ENCODE measurements at places on chromosomes 5 and 9.

DNA sequence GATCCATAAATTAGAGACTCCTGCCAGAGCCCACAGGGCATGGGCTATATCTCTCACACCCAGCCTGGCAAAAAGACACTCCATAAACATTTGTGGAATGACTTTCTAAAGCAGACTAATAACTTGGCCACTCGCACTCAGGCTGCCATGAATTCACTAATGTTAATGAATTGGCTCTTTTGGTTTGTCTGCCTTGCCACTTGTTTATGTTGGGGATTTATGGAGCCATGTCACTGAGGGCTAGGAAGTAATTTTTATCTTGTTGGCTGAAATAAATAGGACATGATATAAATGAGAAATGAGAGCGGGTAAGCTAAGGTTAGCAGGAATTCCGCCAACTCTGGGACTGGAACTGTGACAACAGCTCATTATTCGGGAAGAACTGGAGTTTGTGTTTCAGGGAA is 55.2 kb downstream of the DROSHA start:
- no peak for DNase-seq

DNA sequence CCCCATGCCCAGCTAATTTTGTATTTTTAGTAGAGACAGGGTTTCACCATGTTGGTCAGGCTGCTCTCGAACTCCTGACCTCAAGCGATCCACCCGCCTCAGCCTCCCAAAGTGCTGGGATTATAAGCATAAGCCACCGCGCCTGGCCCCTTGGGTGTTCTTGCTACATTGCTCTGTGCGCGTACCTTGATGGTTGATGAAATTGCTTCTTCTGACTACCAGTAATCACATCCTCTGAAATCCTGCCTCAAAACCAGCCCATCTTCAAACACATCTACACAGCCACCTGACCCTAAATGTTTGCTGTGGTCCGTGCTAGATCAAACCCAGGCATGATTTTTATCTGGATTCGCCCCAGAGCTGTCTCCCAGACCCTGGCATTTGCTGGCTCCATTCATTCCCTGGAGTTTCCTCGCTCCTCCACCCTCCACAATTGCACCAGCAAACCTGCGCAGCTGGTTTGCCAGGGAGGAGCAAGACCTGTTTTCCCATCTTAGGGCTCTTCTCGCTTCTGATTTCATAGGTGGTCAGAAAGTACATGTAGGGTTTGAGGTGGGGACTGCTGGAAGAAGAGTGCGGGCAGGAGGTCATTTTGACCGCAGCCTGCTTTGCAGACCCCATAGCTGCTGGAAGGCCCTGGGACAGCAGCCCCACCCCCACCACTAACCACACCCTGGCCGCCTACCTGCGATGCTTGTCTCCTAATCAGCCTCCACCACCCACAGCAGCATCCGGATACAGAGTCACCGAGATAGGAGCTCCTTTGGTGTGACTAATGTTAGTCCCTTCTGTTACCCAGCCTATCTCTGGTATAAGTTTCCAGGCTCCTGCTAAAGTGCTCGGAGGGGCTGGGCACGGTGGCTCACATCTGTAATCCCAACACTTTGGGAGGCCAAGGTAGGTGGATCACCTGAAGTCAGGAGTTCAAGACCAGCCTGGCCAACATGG is 22.7 kb downstream of the SWI5 start:
- DNase-seq = no peak

DNA sequence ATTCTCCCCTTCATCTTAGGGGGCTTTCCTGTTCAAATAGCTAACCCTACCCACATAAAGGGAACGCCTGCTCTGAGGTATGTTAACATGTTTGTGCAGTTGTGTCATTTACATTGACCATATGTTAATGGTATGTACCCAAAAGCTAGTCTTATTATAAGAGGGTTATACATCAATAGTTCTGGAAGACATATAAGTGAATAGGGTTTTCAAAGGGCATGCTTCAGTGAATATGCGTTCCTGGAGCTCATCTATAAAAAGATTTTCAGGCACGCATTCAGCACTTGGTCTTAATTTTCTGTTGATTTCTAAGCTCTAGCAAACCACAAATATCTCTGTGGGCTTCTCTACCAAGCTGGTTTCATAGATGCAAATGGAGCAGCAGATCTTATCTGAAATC is 766.1 kb downstream of the IRX1 start:
- no peak for DNase-seq

GRCh38 chr5:96673127-96673526 is 11.0 kb downstream of the CAST start:
- no peak for DNase-seq

GRCh38 chr5:34034534-34035327 is 8.3 kb downstream of the C1QTNF3 start:
- no peak for DNase-seq

DNA sequence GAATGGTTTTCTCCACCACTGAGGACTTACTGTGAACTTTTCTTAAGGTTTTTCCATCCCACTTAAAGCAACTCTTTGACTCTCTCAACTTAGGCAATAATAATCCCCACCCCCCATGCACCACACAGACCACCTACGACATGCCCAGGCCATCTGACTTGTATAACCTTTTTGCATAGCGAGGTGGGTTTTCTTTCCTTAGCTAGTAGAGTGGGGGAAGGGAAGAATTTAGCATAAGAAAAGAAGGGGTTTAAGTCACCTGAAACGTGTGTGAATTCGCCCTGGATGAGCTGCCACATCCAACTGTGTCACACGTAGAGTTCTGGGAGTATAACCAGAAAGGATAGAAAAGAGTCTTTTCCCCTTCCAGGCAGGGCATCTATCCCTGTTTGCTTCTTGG is 262.7 kb downstream of the YTHDC2 start:
- DNase-seq = no peak

- no peak for DNase-seq
Observed at GRCh38 chr9:86022687-86023266, 76.6 kb downstream of the GOLM1 start.

DNA sequence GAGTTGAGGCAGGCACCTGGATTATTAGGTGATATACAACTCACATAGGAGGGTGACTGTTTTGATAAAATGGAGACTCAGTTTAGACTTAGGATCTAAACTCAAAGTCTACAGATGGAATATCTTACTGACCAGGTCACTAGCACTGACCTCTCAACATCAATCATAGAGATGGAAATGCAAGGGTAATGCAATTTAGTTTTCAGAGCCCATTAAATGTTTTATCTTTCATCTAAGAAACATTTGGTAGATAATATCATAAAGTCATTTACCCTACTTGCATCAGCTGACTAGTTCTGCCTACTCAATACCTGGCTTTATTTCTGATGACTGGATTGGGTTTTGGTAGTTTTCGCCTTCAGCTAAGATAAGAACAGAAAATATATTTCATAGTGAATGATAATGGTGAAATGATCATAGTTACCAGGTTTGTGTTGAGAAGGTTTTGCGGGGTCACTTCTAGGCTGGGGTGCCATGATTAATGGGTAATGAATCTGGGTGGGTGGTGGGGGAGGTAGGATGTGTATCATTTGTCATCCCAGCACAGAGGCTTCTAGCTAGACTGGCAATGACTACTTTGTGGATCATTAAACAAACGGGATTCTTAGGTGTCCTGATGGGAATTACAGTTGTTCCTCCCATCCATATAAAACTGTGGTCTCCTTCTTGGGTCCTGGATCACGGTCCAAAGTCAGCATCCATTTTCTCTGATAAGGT is 173.4 kb downstream of the PPP2R2B start:
- no peak for DNase-seq

DNA sequence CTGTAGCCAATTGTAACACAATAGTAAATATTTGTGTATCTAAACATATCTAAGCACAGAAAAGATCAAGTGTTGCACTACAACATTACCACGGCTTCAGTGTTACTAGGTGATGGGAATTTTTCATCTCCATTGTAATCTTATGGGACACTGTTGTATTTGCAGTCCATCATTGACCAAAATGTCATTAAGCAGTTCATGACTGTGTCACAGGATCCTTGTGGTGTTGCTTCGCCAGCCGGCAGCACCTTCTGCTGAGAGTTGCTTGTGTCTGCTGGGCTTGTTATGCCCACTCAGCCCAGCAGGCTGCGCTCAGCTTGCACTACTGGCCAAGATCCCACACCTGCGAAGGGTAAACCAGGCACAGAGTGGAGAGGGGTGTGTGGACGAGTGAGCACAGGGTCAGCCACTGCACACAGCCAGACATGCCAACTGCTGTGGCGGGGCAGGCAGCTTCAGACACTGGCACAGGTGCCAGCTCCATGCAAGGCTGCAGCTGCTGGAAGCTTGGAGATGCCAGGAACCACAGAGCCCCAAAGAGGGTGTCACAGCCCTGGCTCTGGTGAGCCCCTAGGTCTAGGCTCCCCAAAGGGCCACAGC is 273.7 kb downstream of the CETN3 start:
- DNase-seq = no peak

DNA sequence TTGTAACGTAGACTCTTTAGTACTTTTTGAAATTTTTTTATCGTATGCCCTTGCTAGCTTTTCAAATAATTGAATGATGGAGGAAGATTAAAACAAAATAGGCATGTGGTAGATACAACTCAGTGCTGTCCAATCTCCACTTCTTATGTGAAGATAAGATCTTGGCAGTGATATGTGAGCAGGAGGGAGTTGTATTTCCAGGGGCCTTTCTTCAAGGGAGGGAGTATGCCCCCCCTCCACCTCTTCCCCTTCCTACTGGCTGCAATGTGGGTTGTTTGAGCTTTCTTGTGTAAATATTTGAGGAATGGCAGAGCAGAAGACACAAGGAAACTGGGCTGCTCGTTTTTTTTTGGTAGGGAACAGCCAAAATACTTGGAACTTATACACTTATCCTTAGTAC is 374.9 kb downstream of the PSAT1 start:
- no peak for DNase-seq

GRCh38 chr5:86861512-86861911 is 243.8 kb downstream of the COX7C start:
- DNase-seq = no peak

- DNase-seq = no peak
Observed at GRCh38 chr5:106640511-106640910, 1030.2 kb downstream of the EFNA5 start.

DNA sequence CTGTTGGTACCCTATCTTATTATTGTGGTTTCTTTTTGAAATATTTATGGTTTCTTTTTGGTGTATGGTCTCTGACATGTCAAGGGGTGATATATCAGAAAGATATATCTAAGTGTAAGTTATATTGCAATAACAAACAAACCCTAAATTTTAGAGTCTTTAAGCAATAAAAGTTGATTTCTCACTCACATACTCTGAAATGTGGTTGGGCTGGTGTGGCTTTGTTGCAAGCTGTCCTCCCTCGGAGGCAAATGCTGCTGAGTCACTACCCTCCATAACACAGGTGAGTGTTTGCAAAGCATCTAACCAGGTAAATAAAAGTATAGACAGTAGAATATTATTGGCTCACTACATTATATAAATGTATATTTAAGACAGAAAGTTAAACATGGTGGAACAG is 253.2 kb downstream of the CDH18 start:
- no peak for DNase-seq

GRCh38 chr5:80119372-80119771 is 84.2 kb downstream of the THBS4 start:
- no peak for DNase-seq

- no peak for DNase-seq
Observed at GRCh38 chr5:73298251-73298771, 125.3 kb downstream of the TMEM174 start.

DNA sequence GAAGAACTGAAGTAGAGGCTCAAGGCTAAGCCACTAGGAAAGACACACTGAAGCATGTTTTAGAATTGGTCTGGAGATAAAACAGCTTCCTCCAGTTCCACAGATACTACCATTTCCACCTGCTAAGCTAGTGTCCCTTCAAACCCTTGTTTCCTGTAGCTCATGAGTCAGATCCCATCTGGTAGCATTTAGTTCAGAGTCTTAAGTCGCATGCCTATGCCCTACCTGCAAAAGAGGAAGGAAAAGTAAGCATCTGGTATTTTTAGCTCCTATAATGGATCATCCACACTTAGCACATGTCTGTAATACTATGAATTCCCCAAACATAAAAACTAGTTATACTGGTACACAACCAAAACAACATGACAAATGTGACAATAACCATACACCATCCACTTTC is 92.1 kb downstream of the CDKN2A start:
- DNase-seq = no peak

DNA sequence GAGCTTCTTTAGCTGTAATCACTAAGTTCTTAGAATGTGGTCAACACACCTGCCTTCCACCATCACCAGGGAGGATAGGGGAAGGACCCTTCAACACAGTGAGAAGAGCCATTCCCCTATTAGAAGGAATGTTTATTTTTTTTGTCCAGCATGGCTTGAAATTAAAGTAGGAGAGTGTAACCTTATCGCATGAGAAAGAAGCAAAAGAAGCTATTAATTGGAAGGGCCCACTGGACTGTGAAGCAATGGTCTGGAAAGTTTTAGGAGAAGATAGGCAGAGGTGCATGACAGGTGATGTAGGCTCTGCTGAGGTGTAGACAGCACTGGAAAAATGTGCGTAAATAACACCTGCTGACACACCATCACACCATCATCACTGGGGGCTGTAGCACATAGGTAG is 1526.0 kb downstream of the MAT2B start:
- DNase-seq = no peak

- DNase-seq = no peak
Observed at GRCh38 chr5:33824516-33825195, 67.1 kb downstream of the ADAMTS12 start.

DNA sequence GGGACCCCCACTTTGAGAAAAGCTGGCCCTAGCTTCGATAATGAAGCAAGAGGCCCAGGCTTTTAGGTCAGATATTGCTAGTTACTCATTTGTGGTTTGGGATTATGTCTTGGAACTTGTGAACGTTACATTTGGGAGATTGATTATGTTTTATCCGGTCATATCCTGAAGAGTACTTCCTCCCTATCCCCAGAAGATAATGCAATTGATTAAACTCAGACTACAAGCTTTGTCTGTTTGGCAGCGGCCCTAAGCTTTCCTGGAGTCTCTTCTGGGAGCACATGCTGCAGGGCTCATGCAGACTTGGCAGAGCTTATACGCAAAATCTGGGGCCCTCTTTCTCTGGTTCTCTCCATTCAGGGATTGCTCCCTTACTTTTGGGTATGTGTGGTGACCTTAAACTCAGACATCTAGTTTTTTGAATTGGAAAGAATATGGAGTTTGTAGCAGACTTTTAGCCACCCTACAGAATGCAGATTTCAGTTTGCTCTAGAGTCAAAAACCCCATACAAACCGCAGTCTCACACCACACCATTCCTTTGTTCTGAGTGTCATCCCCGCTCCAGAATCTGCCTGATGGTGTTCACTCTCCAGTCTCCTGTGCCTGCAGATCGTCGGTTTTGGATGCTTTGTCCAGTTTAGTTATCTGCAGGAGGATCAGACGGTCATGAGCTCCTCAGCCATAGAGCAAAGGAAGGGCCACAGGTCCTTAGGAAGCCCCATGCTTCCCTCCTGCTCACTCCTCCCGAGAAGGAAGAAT is 449.5 kb upstream of the TRPC7 start:
- DNase-seq = no peak

DNA sequence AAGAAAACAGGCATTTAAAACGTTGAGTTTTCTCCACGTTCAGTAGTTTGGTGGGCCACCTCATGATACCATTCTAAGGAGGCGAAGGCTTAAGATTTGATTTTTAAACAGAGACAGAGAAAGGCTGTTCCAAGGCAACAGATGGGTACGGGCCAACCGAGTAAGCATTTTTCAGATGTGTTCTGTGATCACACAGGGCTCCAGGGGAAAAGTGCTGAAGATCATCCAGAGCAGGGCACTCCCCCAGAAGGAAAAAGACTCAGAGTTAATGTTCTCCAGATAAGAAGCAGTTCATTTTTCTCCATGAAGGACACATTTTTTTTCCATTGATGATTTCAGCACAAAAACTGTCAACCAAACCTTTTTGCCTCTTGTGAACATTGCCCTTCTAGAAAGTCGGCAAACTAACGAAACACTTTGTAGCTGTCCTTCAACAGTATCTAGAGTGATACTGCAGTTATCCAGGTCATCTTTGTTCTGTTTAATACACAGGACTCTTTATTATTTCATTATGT is 138.7 kb downstream of the ALDH1A1 start:
- no peak for DNase-seq

Measured in tibial artery (tissue), 4 donors.